ENCODE measurements at places on chromosomes 12 and 14.
A peak's percentile ranks its signal among the peaks of the same experiment; 100 is the strongest.

- DNase-seq, result no peak
These were observed at the start of gene PAH for GRCh38 chr12:102917026-102917787. Gene PAH, minus strand, starts transcription at chr12:102917244. Its CDS starts 114 bp downstream, at chr12:102917130.

GRCh38 chr14:31947076-31947475 is 130.0 kb upstream of the ARHGAP5 start:
- DNase-seq, result no peak

DNA sequence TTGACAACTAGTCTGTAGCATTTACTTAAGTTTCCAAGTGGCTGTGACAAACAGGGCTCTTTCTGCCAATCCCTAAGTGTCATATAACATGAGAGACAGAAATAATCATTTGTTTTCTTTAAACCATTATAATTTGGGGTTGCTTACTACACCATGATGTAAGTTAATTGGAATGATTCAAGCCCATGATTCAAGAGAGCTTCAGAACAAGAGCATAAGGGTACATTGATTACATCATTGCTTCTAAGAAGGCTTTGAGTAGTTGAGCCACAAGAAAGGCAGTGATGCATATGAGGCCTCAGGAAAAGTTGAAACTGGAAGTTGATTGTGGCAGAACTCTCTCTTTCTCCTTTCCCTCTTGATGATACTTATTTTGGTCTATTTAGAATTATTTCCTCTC is 444.0 kb downstream of the CCER1 start:
- peak; percentile 21 for DNase-seq

- DNase-seq, result no peak
These were observed 96.7 kb downstream of the CCER1 start for GRCh38 chr12:90858252-90858651.

DNA sequence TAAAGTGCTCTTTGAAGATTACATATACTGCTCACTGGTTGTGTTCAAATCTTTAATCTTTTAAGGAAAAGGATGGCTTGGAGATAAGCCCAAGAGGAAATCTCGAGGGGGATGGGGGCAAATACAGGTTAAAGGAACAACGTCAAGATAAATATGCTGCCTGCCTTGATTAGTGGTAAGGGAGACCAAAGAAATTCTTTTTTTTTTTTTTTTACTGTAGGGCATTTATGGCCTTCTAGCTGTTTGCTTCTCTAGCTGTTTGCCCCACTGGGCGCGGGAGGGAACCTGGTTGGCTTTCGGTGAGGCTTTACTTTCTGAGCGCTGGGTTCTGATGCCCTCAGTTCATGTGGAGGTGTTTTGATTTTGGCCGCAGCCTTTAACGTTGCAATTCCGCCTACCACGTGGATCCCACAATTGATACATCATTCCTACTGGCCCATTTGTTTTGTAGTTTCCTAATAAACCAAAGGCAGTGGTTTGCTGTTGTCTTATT is 5.7 kb downstream of the CCND2 start:
- DNase-seq, result no peak

GRCh38 chr12:2212971-2213869 is 160.4 kb downstream of the CACNA1C start:
- no peak for DNase-seq

DNA sequence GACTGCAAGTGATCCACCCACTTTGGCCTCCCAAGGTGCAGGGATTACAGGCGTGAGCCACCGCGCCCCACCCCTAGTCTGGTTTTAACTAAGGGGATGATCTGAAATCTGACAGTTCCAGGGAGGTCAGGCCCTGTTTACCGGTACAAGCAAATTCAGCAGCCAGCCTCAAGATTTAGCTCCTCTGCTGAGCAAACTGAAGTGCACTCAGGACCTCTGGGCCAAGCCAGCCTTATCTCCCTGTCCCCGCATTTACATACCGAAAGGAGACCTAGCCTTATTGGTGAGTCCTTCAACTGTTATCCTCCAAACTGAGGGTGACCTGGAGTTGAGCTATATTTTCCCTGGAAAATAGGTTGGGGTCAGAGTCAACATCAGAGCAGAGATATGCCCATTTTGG is 835 bp upstream of the ABHD4 start:
- no peak for DNase-seq

DNA sequence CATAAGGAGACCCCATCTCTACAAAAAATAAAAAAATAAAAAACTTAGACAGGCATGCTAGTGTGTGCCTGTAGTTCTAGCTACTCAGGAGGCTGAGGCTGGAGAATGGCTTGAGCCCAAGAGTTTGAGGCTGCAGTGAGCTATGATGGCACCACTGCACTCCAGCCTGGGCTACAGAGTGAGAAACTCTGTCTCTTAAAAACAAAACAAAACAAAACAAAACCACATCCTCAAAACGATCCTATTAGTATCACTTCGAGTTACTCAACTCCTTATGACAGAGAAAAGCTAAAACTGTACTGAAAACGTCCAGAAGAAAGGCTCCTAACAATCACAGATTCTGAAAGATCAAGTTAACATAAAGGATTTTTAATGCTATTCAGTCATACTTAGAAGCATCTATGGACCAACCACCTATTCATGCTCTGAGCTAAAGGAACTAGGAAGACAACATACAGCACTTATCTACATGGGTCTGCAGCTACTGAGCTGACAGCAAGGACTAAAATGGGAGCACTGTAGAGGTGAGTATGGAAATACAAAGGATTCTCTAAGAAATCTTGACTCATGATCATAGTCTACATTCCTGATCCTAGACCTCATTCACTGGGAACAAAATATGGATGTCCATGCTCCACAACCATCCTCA is 75.3 kb upstream of the DUSP6 start:
- DNase-seq, result no peak

- DNase-seq, result no peak
These were observed 426.2 kb downstream of the BCAT1 start for GRCh38 chr12:24522736-24523135.

DNA sequence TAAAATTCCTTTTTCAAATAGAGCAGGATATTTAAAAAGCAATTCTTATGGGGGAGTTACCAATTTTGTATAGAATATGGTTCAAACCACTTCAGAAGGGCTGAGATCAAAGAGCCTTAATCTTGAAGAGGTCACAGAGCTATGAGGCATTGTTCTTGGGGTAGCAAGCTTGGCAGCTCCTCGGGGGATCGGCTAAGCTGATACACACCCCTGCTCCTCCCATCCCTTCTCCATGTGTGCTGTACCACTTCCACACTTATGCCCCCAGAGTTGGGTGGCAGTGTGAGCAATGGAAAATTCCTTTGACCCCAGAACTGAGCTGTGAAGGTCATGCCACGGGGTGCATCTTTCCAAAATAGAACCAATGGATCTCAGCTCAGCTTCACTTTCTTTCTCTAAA is 15.0 kb upstream of the TMEM30B start:
- DNase-seq, result no peak

DNA sequence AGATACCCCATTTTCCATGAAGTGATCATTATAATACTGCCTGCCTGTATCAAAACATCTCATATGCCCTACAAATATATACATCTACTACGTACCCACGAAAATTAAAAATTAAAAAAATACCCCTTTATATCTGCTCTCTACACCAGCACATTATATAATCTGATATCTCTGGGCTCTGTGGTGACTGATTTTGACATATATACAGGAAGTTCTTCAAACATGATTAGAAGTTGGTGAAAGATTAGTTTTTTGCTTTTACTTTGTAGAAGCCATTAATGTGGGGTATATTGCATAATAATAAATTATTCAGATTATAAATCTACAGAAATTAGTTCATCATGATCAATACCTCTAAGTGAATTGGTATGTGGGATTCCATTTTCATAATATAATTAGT is 126.7 kb upstream of the MDM1 start:
- no peak for DNase-seq

DNA sequence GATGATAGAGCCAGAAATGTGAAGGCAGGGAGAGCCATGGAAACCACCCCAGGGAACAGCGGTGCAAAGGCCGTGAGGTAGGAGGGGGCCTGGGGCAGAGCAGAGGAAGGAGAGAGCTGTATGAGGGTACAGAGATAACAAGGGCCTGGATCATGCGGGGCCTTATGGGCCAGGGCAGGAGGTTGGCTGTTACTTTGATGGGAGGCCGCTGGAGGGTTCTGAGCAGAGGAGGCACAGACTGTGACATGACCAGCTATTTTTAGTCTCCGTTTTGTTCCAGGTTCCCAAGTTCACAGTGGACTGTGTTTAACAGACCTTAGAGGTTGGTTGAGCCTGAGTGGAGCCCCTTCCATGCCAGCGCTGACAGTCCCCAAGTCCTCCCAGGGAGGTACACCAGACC is 118.6 kb downstream of the GCH1 start:
- no peak for DNase-seq

DNA sequence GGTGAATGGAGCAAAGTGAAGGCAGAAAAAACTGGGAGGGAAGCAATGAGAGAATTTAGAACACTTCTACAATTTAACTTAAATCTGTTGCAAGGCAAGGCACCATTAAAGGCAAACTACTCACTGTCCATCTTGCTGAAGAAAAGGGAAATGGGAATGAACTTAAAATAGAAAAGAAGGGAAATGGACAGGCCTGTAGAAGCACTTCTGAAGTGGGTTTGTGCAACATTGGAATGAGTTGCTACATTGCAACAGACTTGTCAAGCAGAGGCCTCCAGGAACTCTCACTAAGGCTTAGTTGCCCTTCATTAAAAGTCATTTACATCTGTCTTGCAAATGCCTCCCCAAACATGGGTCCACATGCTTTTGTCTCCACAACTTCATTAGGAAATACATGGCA is 13.7 kb upstream of the OR10AD1 start:
- DNase-seq, result no peak

DNA sequence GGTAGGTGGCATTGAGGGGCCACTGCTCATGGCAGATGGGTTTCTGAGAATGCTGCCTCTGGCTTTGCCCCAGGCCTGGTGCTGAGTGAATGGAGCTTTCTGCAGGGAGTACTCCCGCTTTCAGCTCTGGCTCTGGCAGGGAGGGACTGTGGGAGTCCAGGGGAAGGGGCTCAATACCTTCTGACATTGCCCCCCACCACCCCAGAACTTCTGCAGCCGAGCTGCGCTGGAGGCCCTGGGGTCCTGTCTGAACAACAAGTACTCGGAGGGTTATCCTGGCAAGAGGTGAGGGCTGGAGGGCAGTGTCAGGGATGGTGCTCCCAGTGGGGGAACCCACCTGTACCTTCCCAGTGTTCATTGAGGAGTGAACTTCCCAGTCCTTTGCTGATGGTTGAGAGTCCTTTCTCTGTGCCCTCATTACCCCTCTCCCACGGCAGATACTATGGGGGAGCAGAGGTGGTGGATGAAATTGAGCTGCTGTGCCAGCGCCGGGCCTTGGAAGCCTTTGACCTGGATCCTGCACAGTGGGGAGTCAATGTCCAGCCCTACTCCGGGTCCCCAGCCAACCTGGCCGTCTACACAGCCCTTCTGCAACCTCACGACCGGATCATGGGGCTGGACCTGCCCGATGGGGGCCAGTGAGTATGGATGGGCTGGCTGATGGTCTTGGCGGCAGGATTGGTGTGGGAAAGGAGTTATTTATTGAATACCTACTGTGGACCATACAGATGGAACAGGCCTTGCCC is 1.9 kb downstream of the SHMT2 start:
- no peak for DNase-seq

DNA sequence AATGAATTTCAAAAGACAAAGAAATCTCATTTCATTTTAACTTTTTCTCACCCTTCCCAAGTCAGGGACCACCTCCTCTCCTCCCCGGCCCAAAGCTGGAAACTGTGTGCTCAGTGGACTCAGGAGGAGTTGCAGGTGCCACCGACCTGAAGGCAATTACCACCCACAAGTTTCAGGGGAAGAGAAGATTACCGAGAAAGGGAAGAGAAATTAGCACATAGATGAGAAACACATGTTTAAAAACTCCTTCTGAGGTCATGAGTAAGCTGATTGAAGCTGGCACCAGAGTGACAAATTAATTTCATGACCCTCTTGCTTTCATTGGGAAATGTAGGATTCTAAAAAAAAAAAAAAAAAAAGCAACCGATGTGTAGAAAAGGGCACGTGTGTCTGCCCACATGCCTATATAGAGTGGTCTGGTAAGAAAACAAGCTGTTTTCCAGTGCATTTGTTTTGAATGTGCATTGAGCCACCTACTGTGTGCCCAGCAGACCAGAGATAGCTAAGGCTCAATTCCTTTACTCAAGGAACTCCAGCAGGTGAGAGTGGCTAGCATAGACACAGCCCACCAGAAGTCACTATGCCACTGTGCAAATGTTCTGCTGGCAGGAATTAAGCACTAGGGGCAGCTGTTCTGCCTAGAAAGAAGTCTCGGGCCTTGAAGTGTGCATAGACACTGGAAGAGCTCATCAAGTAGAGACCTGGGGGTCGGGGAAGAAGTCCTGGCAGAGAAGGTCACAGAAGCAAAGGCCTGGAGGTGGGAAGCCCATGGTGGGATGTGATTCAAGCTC is 30.5 kb downstream of the DPF3 start:
- DNase-seq, result no peak

DNA sequence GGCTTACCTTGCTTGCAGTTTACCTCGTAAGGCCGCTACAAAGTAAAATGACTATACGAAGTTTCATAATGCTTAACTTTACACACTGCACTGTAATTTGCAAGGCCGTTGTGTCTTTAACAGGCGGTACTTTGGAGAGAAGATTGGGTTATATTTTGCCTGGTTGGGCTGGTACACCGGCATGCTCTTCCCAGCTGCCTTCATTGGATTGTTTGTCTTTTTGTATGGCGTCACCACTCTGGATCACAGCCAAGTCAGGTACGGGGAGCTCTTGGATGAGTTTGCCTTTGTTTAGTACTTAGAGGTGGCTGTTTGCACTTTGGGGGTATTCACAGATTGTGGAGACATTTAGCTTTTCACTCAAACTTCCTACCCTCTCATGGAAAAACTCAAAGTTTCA is 167.8 kb downstream of the SLC5A8 start:
- DNase-seq, result no peak

DNA sequence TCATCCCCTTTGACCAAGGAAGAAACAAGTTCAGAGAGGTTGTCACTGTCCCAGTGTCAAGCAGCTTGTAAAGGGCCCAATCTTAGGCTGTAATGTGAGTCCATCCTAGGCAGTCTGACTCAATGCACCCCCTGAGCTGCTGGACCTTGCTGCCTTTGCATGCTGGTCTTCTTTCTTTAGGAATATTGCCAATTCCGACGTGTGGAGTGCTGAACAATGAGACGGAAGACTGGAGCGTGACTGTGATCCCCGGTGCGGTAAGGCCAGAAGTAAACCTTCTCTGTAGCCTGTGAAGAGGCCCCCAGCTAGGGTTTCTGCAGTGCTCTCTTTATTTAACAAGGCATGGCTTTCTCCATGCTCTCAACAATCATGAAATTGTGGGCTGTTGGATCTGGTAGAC is 963 bp downstream of the TCTN2 start:
- no peak for DNase-seq

GRCh38 chr12:19695244-19696098 is 256.2 kb downstream of the AEBP2 start:
- no peak for DNase-seq

Data from RCC 7860 (cell line).